ENCODE measurements at places on chromosomes 2 and 18.

DNA sequence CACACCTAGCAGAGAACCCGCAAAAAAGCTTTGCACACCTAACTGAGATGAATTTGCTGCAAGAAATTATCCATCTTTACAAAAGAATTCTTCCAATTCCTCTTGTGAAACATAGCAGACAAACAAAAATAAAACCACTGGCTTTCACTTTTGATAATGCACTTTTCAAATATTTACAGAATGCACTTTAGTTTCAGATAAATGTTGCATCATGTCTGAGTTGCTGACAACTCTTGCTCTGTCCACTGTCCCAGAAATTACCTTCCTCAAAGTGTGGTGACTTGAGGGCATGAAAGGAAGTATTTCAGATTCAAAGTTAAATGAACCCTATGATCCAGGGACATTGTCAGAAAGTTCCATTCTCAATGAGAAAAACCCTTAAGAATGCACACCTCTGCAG, 256.2 kb upstream of the PARD3B start:
- no peak for DNase-seq

DNA sequence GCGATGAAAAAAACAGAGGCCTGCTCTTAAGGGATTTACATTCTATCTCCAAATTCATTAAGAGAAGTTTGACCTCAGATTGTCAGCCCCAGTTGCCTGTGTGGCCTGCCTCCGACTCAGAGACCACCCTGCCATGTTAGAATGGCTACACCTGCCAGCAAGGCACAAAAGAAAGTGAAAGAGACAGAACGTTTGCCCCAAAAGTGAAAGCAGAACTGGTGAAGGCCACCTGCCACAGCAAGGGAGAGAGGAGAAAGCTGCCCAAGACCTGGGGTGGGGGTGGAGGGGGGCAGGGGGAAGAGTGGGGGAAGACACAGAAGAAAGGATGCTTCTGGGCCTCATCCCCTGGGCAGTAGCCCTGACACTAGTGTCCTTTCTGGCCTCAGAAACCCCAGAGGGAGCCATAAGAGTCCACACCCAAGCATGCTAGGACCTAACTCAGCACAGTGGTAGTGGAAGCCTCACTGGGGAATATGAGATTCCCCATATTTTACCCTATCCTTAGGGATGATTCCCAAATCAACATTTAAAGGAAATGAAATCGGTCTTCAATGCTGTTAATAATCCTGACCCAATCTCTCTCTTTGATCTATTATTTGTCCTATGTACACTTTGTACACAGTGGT, 389.7 kb downstream of the TXNL1 start:
- DNase-seq, result no peak

DNA sequence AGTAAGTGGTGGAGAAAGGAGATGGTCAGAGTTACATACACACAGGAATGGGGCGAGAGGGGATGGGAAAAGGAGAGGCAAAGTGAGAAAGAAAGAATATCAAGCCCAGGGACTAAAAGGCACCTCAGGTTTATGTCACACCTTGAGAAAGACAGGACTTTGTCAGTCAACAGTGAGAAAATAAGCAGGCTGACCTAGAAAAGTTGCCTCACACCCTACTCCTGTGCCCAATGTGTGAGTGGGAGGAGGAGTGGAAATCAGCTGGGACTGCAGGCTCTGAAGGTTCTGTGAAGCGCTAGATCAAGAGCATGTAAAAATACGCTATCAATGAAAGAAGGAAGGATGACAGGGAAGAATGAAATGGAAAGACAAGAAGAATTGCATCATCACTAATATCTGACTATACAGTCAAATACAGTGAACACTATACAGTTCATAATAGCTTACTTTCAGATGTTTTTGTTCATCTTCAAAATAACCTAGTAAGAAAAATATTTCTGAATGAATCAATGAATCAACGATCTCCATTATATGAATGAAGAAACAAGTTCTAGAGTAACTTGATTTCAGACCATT, 10.7 kb downstream of the VPS54 start:
- DNase-seq, result no peak

- DNase-seq, result no peak
Observed at GRCh38 chr2:68438455-68439303, 28.4 kb downstream of the FBXO48 start.

DNA sequence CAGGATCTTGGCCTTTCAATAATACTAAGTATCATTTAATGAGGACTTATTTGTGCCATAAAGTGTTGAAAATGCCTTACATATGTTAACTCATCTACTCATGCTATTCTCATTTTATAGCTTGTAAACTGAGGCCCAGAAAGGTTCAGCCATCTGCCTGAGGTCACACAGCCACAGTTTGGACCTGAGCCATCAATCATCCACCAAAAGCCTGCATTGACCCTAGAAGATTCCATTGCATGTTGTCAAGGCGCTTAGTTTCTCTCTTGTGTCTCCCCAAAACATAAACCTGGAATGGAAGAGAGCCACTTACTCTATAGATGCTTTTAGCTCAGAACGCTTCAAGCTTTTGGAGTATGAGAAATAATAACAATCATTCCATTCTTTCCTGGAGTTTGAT, 26.8 kb downstream of the NPAS2 start:
- DNase-seq, result no peak

Data from cortex of kidney (tissue), 1 donor.